Stimulated activated naive B cell treated with anti-CD40 and anti-IgM and Interleukin-4, amounts not matched to agents 10 μg/mL and 1 μg/mL and 100 μg/mL, for 72 hours (primary cell): ENCODE measurements at places on chromosomes 7 and 10.

GRCh38 chr7:134761266-134761665 lies 18.2 kb upstream of the CALD1 start:
- no peak for DNase-seq

DNA sequence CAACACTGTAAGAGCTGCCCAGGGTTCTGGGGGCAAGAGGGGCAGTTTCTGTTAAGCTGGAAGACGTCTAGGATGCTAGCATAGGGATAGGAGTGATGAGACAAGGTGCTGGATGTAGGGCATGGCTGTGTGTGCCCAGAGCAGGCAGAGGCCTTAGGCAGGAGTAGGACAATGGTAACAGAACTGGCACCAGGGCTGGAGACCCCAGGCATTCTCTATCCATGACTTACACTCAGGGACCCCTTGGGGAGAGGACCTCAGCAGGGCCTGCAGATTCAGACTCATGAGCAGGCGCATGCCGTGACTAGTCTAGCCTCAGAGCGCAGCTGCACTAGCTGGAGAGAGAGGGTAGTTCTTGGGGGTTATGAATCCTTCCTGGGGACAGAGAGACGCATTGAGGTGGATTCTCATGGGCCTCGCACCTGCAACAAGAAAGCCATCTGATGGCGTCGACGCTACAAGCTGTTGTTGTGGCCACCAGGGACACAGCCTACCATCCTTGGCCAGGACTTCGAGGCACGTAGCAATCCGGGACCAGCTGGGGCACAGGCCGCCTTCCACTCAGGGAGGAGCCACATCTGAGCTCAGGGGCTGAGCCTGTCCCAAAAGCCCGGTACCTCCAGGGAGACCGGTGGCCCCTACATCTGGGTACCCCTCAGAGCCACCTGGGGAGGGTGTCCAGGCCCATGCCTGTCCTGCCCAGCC lies 474.1 kb downstream of the PTPRN2 start:
- DNase-seq, result no peak

DNA sequence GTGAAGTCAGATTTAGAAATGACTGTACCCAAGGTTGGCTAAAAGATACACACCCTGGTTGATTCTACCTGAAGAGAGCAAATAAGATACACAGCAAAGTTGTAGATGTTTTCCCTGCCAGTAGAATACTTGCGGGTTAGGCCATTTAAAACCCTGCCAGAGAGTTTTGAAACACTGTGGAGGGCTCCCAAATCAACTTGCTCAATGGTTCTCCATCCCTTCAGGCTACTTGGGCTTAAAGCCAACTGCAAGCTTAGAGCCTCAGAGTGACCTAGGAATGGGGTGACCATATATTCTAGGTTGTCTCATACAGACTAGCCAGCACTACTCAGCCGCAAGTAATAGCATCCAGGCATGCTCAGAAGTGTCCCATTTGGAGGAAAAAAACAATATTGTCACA lies 10.0 kb downstream of the CAV1 start:
- DNase-seq, result no peak

DNA sequence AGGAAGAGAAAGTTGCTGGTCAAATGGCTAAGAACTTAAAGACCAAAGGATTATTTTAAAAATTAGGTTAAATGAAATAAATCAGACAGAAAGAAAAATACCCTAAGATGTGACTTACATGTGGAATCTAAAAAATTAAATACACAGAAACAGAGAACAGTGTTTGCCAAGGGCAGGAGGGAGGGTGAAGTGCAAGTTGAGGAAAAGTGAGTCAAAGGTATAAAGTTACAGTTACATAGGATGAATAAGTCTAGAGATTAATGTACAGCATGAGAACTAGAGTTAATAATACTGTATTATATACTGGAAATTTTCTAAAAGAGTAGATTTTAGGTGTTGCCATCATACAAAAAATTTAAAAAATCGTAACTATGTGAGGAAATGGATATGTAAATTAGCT lies 146.3 kb downstream of the MDFIC start:
- no peak for DNase-seq

DNA sequence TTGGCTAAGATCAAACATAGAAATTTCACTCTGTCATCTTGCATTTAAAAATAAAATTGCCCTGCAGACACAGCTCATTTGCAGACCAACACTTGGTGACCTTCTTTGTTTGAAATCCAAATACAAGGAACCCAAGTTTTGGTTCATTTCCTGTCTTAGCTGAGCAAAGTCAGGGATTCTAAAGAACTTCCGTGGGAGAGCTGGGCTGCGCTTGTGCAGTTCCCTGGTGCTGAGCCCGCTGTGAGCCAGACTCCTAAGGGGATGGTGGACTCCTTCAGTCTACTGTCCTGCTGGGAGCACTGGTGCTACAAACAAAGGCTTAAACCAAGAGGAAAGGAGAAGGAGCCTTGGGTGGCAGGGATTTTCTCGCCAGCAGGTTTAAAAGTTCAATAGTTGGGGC lies 60.0 kb downstream of the MYOF start:
- no peak for DNase-seq

DNA sequence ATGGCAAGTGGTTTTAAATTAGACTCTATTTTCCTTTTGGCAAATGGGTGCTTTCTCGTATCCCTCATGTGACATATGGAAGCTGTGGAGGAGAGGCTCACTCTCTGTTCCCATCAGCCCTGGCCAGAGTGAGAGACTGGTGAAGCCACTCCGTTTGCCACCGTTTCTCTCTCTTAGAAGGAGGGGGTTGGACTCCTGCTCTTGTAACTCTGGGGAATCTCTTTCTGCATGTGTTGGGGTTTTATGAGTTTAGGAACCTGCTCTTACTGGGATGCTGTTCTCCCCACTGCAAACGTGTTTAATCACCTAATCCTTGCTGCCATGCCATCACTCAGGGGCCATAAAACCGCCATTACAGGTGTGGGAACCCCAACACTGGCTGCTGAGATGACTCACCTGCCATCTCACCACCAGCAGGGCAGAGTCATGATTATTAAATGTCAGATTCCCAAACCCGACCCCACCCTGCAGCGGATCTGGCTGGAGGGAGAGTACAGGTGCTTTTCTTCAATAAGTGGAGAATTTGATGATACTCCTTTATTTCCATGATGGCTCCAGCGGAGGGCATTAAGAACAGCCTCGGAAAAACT lies 103.2 kb downstream of the ADCY1 start:
- no peak for DNase-seq

DNA sequence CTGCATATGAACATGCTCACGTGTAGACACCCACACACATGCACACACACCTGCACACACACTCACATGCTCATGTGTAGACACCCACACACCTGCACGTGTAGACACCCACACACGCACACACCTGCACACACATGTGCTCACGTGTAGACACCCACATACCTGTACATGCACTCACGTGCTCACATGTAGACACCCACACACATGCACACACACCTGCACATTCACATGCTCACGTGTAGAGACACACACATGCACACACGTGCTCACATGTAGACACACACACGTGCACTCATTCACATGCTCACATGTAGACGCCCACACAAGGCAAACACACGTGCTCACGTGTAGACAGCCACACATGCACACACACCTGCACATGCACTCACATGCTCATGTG lies 275.8 kb downstream of the PTPRN2 start:
- no peak for DNase-seq

GRCh38 chr7:6234384-6234783 lies 38.0 kb downstream of the CYTH3 start:
- peak; percentile 63 for DNase-seq

GRCh38 chr10:101693651-101693977 lies 1.4 kb downstream of the FBXW4 start:
- no peak for DNase-seq

- no peak for DNase-seq
Measured at GRCh38 chr10:112769611-112770370, 180.3 kb upstream of the TCF7L2 start.
